ENCODE measurements at places on chromosomes 3 and 15.
A peak's percentile ranks its signal among the peaks of the same experiment; 100 is the strongest.

DNA sequence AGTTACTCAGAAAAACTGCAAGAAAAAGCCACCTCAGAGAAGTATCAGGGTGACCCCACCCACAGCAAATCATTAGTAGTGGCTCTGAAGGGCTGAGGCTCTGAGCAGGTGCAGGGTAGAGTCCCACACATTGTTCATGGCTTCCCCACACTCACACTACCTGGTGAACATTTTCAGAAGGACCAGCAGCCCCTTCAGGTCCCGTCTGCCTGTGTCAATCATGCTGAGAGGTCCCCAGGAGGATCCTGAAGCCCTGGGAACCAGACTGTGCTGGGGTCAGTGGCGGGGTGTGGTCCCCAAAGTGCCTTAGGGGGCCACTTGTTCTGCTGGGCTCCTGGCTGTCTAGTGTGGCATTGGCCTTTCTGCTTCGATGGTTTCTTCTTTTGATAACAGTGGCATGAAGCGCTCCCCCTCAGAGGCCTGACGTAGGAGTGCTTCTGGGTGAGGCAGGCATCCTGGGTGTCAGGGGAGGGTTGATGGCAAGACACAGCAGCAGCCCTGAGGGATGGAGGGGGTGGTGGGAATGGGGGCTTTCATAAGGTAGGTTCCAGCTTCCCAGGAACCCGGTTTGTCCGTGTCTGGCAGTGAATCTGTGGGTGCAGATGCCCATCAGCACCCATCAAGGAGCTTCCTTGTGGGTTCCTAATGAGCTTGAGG, 19.0 kb upstream of the FANCD2 start:
- no peak for DNase-seq

- DNase-seq, result no peak
These were observed 35.3 kb upstream of the FBN1 start for GRCh38 chr15:48680841-48681240.

DNA sequence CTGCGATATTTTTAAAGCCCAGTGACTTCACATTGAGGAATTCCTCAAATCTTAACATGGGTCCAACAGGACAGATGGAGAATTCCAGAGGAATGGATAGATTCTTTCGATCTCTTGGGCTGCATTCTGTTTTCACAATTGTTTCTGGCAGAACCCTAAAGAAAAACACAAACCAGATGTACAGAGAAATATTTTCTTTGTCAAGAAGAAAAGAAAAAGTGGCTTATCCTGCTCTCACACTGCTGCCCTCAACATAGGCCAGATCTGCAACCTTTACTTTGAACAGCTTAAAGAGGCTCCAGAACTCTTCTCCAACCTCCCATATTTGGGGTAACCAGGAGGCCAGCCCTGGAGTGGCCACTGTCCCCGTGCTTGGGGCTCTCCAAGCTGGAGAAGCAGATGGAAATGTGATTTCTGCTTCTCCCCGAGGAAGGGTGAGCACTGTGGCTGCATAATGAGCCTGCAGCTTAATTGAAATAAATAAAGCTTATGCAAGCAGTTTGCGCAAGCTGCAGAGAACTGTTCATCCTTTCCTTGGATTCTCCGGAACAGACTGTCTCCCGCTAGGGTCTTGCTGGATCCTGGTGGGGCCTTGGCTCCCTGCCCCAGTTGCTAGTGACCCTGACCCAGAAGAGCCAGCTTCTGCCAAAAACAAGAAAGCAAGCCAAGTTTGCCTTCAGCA, 453.2 kb upstream of the PROK2 start:
- DNase-seq, result no peak

DNA sequence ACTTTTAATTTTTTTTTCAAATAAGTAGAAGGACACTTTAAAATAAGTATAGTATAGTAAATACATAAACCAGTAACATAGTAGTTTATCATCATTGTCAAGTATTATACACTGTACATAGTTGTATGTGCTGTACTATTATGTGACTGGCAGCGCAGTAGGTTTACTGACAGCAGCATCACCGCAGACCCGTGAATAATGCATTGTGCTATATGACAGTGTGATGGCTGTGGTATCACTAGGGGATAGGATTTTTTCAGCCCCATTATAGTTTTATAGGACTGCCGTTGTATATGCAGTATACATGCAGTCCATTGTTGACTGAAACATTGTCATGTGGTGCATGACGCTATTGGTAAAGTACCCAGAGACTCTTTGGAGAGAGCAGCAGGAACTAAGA, 306.5 kb downstream of the SQOR start:
- no peak for DNase-seq

DNA sequence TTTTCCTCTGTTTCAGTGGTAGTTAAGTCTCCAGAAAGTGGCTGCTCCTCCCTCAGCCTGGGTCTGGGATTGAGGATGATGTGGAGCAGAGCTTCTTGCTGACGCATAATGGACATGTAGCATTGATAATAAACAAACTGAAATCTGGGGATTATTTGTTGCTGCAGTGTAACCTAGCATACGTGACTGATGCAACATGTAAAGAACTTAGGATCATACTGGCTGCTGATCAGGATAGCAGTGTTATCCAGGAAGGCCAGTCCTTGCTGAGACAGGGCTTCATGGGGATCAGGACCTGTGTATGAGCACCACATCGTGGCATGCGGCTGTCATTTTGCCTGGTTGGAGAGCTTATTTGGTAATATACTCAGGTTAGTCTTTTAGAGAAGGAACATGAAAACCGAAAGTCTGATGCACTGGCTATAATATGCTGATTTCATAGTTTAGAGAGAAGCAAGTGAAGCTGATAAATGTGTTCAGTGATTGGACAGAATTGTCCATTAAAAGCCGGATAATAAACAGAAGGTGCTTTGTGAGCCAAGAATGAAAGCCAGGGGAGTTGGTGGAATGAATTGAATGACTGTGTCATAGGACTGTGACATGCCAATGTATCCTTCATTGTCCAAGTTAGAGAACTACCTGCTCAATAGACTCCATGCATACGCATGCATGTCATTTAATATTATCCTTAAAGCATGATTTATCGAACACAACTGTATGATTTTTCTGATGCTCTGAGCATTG, 4.1 kb downstream of the MINAR1 start:
- DNase-seq, result no peak

DNA sequence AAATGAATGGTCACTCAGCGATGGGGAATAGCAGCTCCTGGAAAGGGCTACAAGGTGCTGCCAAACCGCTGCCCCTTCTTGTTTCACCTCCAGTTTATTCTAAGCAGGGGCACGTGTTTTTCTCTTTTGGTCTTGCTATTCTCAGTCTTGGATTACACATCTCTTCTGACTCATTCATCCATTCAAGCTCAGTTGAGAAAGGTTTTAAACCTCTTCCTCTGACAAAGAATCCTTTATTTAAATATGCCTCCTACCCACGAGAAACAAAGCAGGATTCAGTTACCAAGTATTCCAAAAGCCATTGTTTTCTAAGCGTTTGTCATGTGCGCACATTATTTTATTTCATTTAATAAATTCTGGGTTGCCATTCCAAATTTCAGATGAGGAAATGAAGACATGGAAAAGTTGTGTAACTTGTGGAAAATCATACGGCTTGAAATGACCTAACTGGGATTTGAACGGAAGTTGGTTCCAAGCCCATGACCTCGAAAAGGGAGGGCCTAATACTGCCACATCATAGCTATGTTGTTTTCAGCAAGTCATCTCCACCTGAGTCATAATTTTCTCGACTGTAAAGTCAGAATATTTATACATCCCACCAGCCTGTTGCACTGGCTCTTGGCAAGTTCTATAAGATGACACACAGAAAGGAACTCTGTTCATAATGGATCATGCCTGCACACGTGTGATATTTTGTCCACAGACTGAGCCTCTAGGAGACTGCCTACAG, 292.0 kb upstream of the SLCO3A1 start:
- DNase-seq, result no peak

GRCh38 chr3:188940573-188940932, 231.2 kb upstream of the TPRG1 start:
- no peak for DNase-seq

GRCh38 chr15:92599394-92599970, 56.1 kb downstream of the FAM174B start:
- DNase-seq, result no peak

DNA sequence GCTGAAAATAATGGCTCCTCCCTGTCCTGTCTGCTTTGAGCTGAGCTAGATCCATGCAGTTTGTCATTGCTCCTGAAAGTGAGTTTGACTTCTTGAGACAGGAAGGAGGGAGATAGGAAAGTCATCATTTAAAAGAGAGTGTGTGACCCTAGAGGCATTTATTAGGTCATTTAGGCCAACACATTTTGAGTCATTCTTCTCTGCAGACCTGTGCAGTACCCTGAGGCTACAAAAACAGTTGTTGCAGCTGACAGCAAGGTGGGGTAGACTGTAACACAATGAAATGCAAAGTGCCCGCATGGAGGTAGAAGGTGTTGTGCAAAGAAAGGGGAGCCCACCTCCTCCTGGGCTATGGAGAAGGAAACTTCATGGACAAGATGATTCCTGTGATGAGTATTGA, 102.8 kb upstream of the PFN2 start:
- DNase-seq, result no peak

DNA sequence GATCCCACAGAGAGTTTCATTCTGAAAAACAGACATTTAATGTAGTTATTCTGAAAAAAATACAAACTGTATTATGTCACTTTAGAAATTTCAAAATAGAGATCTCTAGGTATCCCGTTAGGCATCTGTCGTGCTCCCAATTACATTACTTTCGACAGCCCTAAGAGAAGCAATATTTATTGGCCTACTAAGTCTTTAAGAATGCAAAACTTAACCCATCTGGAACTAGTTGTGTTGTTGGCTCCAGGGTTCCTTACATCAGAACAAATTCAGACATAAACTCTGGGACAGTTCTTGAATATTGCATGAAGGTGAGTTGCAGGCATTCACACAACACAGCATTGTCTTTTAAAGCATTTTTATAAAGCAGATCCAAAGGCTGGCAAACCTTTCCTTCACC, 498.4 kb downstream of the FHIT start:
- no peak for DNase-seq

DNA sequence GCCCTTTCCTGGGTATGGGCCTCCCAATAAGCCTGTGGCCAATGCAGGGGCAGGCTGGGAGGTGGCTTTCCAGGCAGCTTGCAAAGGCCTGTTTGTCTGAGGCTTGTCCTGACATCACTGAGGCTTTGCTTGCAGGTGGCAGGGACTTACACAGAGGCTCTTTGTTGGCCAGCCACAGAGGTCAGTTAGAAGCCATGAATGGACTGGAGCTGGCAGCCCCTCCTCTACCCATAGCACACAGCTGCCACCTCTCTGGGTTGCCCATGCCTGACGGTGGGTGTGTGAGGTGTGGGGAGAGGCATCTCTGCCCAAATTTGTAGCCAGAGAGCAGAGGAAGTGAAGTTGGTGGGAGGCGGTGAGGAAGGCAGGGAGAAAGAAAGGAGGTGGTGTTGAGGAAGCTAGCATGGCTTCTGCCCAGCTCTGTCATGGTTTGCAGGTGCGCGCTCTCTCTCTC, 17.1 kb downstream of the LIMD1 start:
- DNase-seq, result no peak

DNA sequence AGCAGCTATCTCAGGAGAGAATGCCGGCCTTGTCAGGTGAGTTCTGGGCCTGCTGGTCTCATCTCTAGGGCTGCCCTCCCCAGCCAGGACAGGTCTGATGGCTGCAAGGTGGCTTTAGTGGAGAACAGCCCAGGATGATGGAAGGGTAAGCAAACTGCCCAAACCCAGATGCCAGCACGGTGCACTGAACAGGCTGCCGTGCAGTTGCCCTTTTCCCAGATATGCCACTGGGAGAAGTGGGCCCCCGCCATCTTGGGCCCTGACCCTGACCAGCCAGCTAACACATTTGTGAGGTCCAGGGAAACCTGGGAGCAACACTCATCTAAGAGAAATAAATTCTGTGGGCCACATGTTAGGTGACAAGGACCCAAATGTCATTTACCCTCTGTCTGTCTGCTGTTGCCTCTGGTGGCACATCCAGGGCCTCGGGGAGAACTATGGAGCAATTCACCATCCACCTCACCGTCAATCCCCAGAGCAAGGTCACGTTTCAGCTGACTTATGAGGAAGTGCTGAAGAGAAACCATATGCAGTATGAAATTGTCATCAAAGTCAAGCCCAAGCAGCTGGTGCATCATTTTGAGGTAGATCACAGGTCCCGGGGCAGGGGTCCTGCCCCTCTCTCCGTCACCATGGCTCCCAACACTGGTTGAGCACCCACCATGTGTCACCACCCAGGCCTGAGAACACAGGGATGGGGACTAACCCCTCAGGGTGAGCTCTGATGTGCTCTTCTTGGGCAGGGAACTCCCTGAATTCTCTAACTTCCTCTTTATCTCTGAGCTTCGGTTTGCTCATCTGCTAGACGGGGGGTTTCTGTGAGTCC, 1.8 kb downstream of the ITIH1 start:
- DNase-seq, result no peak

DNA sequence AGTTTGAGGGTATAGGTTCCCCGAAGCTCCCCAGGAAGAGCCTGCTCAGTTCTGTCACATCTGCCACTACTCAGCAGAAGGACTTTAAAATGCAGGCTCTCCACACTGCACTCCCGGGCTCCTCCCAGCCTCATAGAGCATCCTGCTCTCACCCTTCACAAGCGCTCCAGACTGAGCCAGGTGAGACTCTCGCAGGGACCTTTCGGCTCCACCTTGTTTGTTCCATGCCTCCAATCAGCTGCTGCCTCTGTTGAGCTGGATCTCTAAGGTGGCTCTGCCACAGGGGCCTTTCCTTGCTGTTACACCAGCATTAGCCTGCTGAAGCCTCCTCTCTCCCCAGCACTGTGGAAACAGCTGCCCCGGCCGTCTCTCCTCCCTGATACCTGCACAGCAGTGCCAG, 56.1 kb downstream of the SLCO3A1 start:
- DNase-seq, result no peak

- DNase-seq, result no peak
These were observed 60.4 kb upstream of the RNF7 start for GRCh38 chr3:141677701-141678100.

DNA sequence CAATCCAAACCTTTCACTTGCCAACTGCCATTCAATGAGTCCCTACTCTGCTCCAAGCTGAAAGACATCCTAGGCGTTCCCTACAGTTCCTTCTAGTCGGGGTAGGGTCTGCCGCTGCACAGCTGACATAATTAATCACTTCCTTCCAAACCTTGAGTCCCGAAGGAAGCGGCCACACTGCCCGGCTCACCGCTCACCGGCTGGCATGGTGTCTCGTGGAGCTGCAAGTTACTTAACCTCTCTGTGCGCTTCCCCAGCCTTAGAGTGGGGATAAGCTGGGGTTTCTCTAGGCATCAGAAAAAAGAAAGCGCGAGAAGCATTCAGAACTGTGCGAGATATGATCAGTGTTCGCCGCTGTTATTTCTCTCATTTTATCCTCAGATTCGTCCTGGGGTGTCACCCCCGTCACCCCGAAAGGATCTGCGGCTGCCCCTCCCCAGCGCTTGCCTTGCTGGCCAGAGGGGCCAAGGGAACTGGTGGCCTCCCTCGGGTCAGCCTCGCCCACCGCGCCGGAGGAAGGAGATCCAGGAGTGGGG, 748 bp downstream of the MRPS25 start:
- DNase-seq, result peak; percentile 23

GRCh38 chr3:65894679-65895453, 143.9 kb downstream of the MAGI1 start:
- DNase-seq, result no peak

DNA sequence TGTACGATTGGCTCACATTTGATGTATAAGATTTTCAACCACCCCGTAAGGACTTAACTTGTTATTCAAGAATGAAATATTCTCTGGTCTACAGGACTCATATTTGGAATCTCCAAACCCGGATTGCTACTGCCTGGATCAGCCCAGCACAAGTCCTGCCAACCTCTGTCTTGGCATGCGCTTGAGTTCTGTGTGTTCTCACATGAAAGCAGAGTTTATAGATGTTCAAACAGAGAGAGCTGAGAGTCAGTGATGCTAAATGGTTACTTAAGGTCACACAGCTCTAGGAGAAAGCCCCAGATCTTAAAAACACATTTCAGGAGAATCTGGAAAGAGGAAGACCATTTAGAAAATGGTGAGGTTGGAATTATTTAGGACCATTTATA, 268.0 kb upstream of the TBL1XR1 start:
- DNase-seq, result no peak
